Activated CD8-positive, alpha-beta memory T cell treated with anti-CD3 and anti-CD28 coated beads for 1 hour (primary cell): ENCODE measurements at places on chromosomes 2 and 18.

DNA sequence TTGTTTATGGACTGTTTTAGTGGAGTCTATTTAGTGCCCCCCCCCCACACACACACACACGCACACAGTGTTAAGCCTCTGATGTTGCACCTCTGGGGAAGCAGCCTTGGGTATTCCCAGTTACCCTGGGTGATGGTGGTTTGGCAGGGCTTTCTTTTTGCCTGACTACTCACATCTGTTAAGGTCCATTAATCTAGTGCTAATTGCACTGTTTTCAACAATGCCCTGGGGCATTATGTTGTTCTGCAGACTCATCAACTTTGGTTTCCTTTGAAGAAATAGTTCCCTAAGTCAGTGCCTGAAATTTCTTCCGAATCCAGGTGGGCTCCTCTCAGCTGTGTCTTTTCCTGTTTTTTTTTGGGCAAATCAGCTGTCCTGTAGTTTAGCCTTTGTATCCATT is 34.7 kb downstream of the SPOPL start:
- no peak for DNase-seq

- no peak for DNase-seq
Measured at GRCh38 chr18:47191961-47192360, 15.8 kb upstream of the IER3IP1 start.

DNA sequence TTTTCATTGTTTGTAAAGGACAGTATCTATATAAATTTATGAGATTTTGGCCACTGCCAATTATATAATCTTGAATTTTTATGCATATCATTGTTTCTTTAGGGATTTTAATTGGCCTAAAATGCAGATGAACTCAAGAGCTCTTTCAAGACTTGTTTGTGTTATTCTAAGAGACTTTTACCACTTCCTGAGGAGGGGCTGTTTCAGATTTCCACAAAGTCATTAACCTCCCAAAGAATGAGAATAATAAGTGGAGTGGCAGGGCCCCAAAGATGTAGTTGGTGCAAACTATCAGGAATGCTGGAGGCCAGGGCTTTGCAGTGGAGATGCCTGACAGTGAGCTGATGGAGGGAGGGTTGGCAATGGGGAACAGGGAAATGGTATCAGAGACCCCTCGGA is 15.5 kb upstream of the ACVR1 start:
- DNase-seq, result no peak

GRCh38 chr18:62996566-62996965 is 281.2 kb downstream of the PHLPP1 start:
- no peak for DNase-seq

DNA sequence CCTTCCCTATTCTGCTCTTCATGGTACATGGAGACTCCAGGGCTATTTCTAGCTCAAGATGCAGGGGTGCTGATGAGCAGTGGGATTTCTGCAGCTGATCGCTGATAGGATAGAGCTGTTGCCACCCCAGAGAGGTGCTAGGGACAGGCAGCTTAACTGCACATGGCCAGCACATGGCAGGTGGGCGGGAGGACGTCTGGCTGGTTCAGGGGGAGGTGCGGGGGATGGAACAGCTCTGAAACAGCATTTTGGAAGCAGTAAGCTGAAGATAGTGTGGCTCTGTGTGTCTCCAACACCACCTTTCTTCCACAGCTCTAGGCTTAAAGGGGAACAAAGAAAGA is 151.9 kb upstream of the PELI1 start:
- no peak for DNase-seq

DNA sequence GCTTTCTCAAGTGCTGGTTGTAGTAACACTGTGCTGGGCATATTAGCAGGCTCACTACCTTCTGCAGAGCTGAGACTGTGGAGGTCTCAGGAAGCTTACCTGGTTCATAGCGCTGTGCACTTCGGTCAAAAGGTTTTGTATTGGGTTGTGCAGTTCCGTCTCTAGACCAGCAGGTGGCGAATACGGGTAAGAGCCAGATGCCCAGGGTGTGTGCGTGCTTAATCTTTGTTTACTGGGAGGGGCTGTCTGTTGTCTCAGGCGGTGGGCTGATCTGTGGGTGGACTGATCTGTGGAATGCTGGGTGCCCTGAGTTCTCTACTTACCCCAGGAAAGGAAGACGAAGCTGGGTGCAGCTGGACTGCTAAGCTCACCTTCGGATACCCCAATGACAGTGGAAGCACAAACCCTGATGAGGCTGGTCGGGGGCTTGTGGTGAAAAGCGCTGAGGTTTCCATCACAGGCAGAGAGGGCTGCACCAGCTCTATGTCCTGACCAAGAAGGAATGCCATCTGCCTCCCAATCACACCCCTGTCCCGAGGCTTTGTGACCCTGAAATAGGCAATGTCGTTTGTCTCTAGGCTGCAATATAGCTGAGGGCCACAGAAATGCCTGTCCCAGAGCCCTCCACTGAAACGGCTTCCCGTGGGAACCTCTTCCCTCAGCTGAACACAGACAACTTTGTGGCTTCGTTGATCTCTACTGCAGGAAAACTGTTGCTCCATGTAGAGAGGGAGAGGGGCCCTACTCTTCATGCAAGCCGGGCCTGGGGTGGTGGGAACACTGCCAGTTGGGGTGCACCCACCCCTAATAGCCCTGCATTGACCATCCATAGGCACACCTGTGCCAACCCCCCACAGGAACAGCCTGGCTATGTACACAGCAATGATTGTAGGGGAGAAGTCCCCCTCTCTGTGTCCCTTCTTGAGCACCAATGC is 45.9 kb upstream of the FAM117B start:
- DNase-seq, result peak; percentile 41

DNA sequence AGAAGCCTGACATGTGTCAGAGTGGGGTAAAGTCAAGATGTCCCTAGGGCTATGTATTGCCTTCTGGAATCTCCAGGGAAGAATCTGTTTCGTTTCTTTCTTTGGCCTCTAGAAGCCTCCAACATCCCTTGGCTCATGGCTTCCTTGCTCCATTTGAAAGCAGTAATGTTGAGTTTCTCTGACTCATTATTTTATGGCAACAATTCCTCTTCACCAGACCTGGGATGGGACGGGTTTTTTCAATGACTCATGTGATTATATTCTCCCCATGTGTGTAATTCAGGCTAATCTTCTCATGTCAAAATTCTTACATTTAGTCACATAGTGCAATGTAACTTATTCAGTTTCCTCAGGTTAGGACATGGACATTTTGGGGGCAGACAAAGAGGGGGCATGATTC is 1038.6 kb downstream of the CBLN2 start:
- no peak for DNase-seq
